ENCODE measurements at places on chromosomes 7 and 10.

- DNase-seq, result no peak
Observed at GRCh38 chr7:50661345-50662040, 96.3 kb upstream of the DDC start.

GRCh38 chr7:117051808-117052207 is 98.5 kb downstream of the ST7 start:
- DNase-seq, result no peak

- no peak for DNase-seq
Observed at GRCh38 chr10:26824015-26824690, 36.6 kb downstream of the ABI1 start.

DNA sequence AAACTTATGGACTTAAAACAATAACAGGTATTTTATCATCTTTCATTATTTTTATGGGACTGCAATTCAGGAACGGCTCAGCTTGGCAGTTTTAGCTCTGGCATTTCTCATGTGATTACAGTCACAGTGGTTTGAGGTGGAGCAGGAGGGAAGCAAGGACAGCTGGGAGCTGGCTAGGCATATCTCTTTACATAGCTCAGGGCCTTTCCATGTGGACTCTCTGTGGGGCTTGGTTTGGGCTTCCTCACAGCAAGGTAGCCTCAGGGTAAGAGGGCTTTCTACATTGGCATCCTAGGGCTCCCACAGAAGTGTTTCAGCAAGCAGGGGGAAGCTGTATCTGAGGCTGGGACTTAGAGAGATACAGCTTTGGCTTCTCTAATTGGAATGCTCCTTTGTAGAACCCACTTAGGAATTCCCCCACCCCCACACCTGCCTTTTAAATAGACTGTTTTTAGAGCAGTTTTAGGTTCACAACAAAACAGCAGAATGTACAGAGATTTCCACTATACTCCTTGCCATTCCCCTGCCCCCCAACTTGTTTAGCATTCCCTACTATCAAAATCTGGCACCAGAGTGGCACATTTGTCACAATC is 26.6 kb upstream of the SDHAF3 start:
- no peak for DNase-seq

DNA sequence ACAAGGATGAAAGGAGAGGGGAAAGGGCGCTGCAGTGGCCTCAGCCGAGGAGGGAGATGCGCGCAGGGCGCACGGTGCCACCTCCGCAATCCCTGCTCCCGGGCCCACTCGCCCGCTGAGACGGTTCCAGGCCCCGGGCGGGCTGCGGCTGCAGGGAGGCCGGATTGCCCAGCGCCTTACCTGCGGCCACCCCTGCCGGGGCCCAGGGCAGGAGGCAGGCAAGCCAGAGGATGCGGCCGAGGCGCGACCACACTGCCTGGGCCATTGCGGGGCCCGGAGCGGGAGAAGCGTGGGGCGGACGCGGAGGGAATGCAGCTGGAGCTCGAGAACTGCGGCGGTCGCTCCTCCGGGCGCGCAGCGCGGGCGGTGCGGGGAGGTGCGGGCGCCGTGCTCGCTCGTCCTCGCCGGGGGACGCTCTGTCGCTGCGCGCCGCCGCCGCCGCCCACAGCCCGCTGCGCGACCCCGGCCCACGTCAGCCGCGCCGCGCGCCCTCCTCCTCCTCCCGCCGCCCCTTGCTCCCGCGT is at the start of gene TMEM130:
Gene TMEM130 (minus strand): TSS at position 418 of the 524 bp plus-strand sequence. CDS start 153 bp downstream, at position 265.
- no peak for DNase-seq

DNA sequence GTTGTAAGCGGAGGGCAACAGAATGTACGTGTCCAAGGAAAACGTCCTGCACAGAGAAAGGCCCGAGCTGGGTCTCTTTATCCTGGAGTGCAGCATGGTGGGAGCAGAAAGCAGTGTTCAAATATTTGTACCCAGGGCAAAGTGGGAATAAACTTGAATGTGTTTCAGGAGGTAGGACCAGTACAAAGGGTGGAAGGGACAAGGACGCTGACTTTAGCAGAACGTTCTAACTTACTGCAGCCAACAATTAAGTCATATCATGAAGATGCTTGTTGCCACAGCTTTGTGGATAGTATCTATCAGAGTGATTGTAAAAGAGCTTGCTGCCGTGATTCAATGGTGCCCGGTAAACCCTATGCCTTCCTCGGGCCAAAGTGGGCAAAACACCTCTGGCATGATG is 30.5 kb upstream of the ZC3HAV1L start:
- DNase-seq, result no peak

DNA sequence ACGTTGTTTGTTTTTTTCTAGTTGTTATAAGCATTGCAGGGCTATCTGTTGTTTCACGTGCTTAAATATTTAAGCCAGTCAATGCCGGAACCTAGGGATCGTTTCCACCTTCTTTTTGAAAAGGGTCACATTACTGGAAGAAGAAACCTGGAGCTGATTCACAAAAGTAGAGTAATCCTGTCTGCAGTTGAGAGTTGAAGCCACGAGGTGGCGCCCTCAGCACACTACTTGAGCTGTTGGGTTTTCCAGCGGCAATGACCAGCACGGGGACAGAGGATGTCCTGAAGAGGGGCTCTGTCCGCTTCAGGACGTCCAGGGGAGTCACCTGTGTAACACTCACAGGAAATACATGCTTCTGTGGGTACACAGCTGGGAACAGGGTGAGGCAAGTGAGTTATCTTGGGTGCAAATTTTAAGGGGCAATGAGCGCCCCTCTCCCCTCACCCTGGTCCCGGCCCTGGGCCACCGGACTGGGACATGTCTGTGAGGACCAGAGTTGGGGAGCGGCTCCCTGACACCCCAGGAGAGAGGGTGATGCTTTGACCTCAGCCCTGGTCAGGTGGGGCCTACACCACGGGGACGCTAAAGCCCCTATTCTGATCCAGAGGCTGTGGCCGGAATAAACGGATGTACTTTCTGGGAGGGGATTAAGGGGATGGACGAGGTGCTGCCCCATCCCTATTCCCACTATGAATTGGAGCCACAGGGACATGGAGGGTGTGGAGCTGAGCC is 26.3 kb upstream of the WDFY4 start:
- peak; percentile 69 for DNase-seq

DNA sequence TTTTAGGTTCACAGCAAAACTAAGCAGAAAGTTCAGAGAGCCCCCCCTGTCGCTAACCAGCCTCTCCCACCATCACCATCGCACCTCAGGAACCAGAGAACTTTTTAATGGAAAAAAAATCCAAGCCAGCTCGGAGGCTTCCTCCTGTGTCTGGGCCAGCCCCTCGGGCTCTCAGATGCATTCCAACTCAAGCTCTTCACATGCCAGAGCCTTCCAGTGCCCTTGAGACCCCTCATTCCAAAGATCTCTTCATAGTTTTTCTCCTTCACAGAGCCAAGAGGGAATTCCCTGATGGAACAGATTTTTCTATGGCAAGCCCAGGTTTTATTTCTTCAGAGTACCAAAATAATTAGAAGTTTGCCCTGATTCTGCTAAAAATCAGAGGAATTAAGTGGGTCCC is 153.4 kb upstream of the LANCL2 start:
- DNase-seq, result no peak

- no peak for DNase-seq
Observed at GRCh38 chr7:127943541-127944521, 87.4 kb downstream of the LRRC4 start.

DNA sequence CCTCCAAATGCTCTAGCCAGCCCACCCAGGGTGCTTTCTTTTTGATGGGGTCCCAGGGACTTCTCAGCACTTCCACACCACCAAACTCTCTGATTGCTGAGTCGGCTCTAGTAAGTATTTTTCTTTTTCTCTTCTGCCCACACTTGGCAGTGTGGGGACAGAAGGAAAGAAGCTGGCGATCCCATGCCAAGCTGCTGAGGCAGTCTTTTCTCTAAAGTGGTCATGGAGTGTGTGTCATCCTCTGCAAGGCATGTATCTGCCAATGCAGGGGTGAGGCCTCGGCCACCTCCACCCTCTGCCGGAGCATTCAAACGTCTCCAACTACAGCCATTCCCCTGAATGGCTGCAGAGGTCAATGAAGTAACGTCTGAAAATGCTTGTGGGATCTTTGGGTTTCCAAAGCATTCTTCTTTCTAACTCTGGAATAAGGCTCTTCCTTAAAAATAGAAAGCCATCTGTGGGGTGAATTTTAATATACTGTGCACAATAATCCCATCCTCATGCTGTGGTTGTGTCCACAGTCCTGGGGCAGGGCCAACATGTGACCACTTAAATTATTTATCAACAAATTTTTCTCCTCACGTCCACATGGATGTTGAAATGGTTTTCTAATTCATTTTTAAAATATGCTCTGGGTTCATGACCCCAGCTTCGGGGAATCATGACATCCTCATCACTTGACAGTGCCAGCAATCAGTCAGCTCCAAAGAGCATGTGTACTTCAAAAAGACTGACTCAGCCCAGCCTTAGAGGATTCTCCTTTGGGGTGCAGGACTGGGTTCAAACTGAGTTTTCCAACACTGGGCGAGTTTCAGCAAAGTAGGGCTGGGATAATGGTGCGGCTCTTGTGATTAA is 171.3 kb upstream of the ITGB1 start:
- peak; percentile 96 for DNase-seq

DNA sequence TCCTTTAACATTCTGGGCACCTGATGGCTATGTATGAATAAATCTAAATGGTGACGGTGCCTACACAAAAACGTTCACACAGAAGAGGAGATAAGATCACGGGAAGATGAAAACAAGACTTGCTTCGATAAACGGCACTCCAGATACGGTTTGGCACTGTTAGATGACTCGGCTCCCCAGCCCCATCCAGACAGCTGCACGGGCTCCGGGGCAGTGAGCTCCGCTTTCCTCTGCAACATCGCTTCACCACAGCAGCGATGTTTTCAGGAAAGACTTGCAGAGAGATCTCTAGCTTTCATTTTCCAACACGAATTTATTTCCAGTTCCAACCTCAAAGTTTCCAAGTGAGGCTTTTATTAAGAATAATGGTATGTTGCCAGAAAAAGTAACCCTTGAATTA is 132.1 kb downstream of the KLF6 start:
- DNase-seq, result no peak

GRCh38 chr7:15461576-15461975 is 100.2 kb downstream of the AGMO start:
- peak; percentile 94 for DNase-seq

DNA sequence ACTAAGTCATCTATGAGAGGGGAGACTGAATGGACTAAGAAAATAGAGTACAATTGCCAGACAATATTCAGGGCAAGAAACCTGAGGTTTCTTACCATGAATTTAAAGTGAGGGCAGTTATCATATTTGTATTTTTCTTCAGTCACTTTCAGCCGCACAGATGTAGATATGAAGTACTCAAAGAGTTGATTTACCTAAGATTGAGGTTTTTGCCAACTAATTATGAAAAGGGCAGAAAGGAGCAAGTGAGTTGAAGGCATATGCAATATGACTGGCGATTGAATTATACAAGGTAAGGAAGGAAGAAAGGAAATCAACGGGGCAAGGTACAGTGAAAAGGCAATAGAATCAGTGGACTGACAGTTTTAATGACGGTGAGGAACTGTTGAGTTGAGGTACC is 17.8 kb downstream of the CNOT4 start:
- DNase-seq, result no peak

- peak; percentile 67 for DNase-seq
Observed at GRCh38 chr10:95242581-95243317, 48.1 kb downstream of the PDLIM1 start.

Measured in EL (cell line).